ENCODE measurements at places on chromosomes 1 and 21.

DNA sequence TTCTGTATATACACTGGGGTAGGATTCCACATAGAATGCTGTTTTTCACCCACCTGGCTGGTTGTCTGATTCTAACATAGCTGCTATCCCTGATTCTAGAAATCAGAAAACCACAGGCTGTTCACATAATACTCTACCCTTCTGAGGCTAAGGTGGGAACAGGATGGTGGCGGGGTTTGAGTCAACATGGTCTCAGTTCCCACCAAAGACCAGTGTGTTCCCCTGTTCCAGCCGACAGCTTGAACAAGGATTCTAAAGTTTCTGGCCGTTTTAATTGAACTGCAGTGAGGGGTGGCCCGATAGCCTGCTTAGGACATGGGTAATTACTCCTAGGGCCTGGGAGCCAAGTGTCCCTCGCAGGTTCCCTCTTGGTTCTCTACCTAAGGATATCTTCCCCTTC is 38.4 kb downstream of the PEX14 start:
- no peak for DNase-seq

GRCh38 chr21:43211072-43211759 is 42.4 kb downstream of the CRYAA start:
- DNase-seq = no peak

GRCh38 chr1:2303781-2304180 is 75.7 kb downstream of the SKI start:
- DNase-seq = no peak

GRCh38 chr1:213159376-213159775 is 108.3 kb downstream of the RPS6KC1 start:
- no peak for DNase-seq

DNA sequence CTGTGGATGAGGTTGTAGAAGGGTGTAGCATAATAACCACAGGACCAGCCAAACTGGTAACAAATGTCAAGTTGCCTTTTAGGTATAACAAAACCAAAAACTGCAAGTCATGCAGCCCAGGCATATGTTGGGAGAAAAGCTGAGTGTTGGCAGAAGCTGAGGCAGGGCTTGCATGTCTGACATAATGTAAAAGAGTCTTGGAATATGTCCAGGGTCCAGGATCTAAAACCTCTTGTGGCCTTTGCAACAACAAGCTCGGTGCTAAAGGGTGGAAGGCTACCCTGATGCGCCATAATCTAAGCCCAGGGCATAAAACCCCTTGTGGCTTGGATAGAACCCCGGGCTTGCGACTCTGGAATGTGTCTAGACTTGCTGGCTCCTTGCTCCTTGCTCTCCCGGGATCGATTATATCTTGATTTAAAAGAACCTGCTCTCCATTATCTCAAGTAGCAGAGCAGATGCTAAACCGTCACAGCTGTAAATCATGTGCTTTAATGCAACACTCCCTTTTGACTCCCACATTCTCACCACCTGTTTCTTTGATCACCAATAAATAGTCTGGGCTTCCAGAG is 26.5 kb upstream of the SLC35A3 start:
- DNase-seq = no peak

Measured in CD4-positive, alpha-beta T cell treated with Interleukin-17A for 4 hours (primary cell).